WERI-Rb-1 (cell line): ENCODE measurements at places on chromosomes 1 and 21.

DNA sequence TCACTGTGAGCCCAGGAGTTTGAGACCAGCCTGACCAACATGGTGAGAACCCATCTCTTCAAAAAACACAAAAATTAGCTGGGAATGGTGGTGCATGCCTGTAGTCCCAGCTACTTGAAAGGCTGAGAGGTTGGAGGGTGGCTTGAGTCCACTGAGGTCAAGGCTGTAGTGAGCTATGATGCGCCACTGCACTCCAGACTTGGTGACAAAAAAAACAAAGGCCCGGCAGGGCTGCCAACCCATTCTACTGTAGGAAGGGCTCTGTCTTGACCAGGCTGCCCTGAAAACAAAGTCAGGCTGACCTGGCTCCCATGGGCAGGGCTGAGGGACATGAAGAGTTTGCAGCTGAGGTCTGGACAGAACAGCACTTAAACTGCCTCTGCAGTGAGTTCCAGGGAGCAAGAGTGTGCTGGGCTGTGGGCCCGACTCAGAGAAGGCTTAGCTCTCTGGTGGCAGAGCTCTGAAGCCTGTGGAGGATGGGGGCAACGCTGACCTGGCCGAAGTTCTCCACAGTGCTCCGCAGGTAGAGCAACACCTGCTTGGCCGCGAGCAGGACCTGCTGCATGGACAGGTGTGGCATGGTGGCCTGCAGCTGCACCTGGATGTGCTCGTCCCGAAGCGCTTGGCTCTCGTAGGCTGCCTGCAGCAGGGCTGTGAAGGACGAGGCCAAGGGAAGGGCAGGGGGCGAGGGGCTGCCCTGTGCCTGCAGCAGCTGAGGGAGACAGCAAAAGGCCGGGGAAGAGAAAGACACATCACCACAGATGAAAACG is 42.4 kb downstream of the URB1 start:
- no peak for DNase-seq

DNA sequence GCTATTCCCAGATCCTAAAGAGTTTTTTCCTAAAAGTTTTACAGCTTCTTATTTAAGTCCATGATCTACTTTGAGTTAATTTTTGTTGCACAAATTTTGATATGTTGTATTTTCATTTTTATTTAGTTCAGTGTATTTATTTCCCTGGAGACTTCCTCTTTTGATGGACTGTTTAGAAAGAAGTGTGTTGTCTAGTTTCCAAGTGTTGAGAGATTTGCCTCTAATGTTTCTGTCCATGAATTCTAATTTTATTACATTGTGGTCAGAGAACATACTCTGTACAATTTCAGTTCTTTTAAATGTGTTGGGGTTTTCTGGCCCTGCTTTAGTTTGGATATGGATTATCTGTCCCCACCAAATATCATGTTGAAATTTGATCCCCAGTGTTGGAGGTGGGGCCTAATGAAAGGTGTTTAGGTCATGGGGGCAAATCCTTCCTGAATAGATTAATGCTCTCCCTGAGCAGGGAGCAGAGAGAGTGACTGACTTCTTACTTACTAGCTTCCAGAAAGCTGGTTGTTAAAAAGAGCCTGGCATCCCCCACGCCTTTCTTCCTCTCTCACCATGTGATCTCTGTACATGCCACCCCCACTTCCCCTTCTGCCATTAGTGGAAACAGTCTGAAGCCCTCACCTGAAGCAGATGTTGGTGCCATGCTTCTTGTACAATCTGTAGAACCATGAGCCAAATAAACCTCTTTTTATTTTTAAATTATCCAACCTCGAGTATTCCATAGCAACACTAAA is 4.6 kb downstream of the CHD1L start:
- DNase-seq: no peak

DNA sequence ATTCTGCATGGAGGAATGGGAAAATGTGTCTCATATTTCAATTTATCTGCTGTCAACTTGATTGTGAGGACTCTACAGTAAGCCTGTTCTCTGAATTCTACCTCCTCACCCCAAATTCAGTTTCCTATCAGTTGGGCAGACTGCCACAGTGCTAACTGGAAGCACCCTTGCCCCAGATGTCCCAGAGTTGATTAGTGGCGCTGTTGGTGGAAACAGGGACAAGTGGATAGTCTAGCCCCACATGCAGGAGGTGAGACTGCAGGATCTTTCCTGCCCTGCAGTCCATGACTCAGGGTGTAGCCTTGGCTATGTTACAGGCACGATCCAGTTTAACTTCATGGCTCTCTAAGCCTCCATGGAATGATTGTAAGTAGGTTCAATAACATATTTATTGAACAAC is 22.1 kb downstream of the ADAM30 start:
- no peak for DNase-seq

GRCh38 chr1:84569216-84569615 is 5.0 kb downstream of the CTBS start:
- peak; percentile 46 for DNase-seq

DNA sequence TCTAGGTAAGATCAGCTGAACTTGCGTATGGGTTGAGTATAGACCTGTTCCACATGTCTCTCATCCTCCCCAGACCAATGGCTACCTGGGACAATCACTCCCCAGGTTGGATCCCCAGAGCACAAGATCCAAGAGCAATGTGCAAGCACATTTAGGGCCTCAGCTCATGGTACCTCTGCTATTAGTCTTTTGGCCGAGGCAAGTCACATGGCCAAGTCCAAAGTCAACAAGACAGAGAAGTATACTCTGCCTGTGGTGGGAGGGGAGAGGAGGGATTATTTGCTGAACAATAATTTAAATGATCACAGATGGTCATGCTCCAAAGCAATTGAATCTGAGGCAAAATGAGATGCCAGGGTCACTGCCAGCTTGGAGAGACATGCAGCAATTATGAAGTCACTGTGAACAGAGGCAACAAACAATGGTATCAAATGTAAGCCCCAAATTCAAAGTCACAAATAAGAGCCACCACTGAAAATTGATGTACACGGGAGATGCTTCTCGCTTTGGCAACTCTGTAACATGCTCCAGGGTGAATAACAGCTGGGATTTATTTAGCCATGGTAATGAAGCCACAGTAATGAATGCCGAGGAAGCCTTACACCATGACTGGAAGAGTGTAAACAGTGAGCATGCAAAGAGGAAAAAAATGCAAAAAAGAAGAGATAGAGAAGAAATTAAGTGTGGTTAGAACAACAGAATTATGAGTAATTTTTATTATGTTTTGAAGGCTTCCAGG is 149.1 kb downstream of the ZNF281 start:
- DNase-seq: no peak

DNA sequence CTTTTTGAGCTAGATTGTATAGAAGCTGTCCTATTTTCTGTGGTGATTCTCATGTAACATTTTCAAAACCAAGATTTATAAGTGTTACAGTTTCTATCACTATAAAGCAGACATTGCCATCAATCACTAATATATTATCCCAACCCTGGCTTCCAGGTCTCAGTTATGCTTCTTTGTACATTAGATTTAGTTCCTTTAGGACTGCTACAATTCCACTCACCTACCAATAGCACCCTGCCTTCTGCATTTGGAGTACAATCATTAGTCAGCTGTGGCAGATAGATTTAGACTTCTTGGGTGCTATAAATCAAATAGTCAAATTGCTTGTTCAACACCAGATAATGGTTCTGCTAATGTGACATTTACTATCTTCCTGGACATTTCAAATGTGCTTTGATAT is 281.6 kb downstream of the BRINP3 start:
- DNase-seq: no peak

DNA sequence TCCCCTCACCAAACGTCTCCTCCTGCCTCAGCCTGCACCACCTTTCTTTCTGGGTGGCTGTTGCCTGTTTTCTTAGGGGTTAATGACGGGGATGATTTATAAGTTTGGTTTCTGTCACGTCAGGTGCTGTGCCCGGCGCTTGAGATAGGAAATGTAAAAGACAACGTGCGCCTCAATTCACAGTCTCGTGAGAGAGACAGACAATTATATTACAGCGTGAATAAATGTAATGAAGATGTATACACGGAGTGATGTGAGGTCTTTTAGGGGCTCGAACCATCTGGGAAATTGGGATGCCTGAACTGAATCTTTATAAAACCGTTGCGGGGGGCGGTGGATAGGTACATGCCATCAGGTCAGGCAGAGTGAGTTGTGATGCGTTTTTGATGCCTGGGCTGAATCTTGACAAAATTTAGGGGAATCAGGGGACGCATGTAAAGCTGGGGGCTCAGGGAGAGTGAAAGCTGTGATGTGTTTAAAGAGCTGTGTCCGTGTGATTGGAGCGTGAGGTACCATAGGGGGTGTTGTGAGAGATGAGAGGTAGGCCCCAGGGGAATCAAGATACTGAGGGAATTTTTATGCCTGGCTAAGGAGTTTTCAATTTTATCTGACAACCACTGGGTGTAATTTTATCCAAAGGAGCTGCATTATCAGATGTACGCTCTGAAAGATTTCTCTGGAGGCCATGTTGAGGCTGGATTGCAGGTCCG is 831 bp downstream of the TIPRL start:
- DNase-seq: no peak

DNA sequence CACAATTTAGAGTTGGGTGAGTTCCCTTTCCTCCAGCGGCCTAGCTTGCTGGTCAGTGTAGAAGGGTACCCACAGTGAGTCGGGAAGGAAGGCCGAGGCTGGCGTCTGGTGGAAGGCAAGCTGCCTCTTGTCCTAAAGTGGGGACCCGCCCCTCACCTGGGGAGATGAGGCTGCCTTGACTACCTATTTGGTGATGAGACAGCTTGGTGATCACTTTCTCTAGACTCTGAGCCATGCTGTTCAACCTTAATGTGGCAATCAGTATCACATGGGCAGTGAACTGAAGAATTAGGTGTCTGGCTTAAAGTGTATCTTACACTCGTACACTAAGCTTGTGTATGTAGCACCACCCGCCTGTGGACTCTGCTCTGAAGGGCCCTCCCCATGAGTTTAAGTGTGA is 100.7 kb downstream of the COLGALT2 start:
- no peak for DNase-seq

GRCh38 chr21:38352536-38353219 is 95.9 kb downstream of the KCNJ15 start:
- peak; percentile 75 for DNase-seq

DNA sequence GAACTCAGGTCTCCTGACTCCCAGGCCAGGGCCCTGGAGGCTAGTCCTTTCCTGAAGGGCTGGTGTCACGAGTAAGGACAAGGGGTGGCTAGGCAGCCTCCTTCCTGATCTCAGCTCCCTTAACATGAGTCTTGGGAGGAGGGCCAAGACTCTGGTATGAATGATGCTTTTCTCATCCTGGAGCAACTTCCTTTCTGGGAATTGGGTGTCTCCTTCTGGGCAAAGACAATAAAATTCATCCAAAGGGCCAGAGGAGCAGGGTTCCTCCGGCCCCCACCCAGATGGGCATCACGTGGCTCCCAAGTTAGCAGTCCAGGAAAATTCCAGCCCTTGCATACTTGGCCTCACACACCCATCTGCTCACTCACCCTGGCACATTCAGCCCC is at the start of gene FAM167B:
Gene FAM167B (plus strand): TSS at position 335 of the 386 bp plus-strand sequence. CDS start 200 bp downstream, outside the sequence.
- DNase-seq: no peak

DNA sequence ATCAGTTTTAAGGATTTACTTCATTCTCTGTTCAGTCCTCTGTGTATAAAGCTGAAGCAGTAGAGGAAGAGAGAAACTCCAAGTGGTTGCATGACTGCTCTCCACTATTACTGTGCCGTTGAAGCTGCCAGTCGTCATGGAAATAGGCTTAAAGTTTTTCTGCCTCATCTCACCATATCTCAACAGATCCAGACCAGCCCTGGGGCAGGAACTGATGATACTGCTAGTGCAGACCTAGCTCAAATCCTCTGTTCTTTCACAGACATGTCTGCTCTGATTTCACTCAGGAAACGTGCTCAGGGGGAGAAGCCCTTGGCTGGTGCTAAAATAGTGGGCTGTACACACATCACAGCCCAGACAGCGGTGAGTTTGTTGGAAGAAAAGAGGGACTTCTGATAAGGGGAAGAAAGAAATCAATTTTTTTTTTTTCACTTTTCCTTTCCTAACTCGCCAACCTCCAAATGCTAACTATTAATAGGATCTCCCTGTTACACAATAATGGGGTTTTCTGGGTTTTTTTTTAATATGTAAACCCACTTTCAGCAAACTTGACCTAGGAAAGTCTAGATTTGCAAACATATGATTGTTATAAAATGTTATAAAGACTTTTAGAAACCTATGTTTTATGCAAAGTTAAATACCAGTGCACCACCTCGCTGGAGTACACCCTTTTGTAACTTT is 22.2 kb upstream of the STRIP1 start:
- DNase-seq: no peak

DNA sequence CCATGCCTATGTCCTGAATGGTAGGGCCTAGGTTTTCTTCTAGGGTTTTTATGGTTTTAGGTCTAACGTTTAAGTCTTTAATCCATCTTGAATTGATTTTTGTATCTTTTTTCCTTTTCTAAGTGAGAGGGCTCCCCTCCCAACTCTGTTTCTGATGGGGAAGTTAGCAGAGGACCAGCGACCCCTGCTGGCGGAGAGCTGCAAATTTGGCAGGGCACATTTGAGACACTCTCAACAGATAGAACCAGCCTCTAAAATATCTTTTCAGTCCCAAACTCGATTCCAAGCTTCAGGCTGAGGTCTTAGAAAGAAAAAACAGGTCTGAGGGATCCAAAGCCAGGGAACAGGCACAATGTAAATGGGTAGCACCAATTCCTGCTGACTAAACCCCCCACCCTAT is 32.5 kb downstream of the LRRC3 start:
- peak; percentile 56 for DNase-seq

GRCh38 chr1:221415651-221416050 is 326.2 kb downstream of the DUSP10 start:
- no peak for DNase-seq

- DNase-seq: no peak
These were observed 58.6 kb downstream of the CACNA1E start for GRCh38 chr1:181541947-181542346.

DNA sequence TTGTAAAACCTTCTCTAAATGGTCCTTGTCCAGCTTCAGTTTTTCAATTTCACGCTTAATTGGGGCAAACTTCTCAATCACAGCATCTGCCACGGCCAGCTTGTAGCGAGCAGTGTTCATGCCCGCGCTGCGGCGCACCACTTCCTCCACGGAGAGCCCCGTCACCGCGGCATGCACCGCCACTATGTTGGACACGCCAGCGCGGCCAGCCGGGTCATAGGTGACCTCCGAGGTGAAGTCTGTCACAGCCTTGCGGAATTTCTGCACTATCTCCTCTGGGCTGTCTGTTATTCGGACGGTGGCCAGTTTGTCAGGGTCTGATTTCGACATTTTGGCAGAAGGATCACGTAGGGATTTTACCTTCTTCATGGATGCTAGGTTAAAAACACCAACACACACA is 44.8 kb upstream of the TBX15 start:
- DNase-seq: no peak
